ENCODE measurements at places on chromosomes 7 and 10. TPM values are rescaled to one million over a fixed set of nuclear protein-coding genes. Genes with fewer than 3 reads are reported as not detected.
A peak's percentile ranks its signal among the peaks of the same experiment; 100 is the strongest.

DNA sequence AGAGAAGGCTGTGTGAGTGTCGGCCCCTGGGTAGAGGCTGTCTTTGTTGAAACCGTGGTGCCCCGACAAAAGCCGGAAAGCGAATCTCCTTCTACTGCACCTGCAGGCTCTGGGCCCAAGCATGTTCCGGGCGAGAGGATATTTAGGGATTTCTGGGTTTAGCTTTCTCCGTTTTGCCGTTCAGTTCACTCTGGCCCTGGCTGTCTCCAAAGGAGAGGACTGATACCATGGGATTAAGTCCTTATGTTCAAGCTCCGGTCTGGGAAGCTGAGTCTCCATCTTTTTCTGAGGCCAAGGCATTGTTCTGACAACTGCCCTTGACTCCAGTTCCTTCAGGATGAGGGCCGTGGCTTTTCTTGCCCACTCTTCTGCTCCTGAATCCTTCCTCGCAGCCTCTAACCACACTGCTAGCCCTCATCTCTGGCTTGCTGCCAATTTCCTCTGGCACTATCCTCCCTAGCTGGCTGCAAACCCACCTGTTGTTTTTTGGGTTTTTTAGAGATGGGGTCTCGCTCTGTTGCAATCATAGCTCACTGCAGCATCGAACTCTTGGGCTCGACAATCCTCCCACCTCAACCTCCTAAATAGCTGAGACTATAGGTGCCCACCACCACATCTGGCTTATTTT lies 206.8 kb downstream of the SKIDA1 start:
- no peak overlapping the region for H3K4me3 ChIP-seq
- peak; percentile 37 for DNase-seq
- H3K27me3 ChIP-seq = no peaks in the 10 kb centered on the region
- no peak overlapping the region for H3K27ac ChIP-seq
- peaks cover 12% of the 10 kb centered on the region for H3K4me1 ChIP-seq

- H3K36me3 ChIP-seq = no peaks in the 10 kb centered on the region
- no peak overlapping the region for H3K27ac ChIP-seq
- peaks cover 12% of the 10 kb centered on the region for H3K27me3 ChIP-seq
- no peaks in the 10 kb centered on the region for H3K4me1 ChIP-seq
- no peak overlapping the region for H3K4me3 ChIP-seq
- peak; percentile 14 for DNase-seq
Measured at GRCh38 chr10:78852466-78853240, 216.1 kb upstream of the ZMIZ1 start.

- no peak for DNase-seq
- H3K27ac ChIP-seq = no peak overlapping the region
- H3K4me1 ChIP-seq = peaks cover 4% of the 10 kb centered on the region
- no peaks in the 10 kb centered on the region for H3K36me3 ChIP-seq
- no peak overlapping the region for H3K4me3 ChIP-seq
Measured at GRCh38 chr7:36309301-36309700, 80.4 kb upstream of the ANLN start.

GRCh38 chr10:132906106-132906505 lies 36.3 kb downstream of the CFAP46 start:
- no peaks in the 10 kb centered on the region for H3K27me3 ChIP-seq
- no peak overlapping the region for H3K4me3 ChIP-seq
- no peak overlapping the region for H3K27ac ChIP-seq
- no peak for DNase-seq
- no peaks in the 10 kb centered on the region for H3K4me1 ChIP-seq
- H3K36me3 ChIP-seq = no peaks in the 10 kb centered on the region

DNA sequence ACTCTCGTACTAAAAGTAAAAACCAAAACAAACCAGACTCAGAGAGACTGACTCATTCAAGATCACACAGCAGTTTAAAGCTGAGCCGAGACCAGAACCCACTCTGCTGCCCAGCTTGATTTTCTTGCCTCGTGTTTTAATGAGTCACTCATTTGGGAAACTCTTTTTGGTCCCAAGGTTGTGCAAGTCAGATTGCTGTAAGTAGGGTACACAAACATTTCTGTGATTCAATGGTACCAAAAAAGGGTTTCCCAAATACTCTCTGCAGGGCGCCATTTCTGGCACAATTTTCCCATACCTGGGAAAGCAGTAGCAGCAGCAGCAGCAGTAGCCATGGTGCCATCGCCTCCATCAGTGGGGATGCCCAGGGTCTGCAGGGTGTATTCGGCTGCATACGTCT lies 69.9 kb downstream of the ASAH2B start:
- H3K27ac ChIP-seq = no peak overlapping the region
- no peak for DNase-seq
- H3K4me3 ChIP-seq = no peak overlapping the region
- H3K4me1 ChIP-seq = peaks cover 5% of the 10 kb centered on the region
- H3K36me3 ChIP-seq = no peaks in the 10 kb centered on the region
- no peaks in the 10 kb centered on the region for H3K27me3 ChIP-seq

DNA sequence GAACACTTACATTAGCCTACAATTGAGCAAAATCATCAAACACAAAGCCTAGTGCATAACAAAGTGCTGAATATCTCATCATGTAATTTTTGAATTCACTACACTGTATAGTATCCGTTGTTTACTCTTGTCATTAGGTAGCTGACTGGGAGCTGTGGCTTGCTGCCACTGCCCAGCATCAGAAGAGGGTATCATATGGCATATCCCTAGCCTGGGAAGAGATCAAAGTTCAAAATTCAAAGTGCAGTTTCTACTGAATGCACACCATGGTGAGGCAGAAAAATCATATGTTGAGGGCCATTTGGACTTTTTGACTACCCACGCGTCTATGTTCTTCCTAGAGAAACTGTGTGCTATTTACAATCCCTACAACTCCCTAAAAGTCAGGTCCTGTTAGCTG lies 7.5 kb upstream of the ZC3HAV1 start:
- H3K36me3 ChIP-seq = no peaks in the 10 kb centered on the region
- H3K4me3 ChIP-seq = no peak overlapping the region
- H3K4me1 ChIP-seq = no peaks in the 10 kb centered on the region

- H3K27ac ChIP-seq = no peak overlapping the region
- H3K27me3 ChIP-seq = no peaks in the 10 kb centered on the region
- no peaks in the 10 kb centered on the region for H3K36me3 ChIP-seq
- H3K4me3 ChIP-seq = no peak overlapping the region
- DNase-seq = no peak
- no peaks in the 10 kb centered on the region for H3K4me1 ChIP-seq
Measured at GRCh38 chr10:103930881-103931280, 12.9 kb upstream of the STN1 start.

DNA sequence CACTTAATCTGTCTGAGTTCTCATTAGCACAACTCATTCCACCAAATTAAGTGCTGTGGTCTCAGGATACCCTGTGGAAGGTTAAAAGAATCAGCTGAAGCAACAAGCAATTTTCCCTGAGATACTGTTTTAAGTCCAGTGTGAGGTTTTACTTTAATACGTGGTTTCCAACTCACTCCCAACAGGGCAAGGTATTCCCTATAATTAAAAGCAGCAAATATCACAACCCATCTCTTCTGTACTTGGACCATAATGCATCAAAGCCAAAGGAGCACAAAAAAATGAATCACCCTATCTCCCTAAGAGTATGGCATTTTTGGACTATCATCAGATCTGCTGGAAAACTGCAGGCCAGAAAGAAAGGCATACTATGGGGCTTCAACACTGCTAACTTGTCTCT lies 4.9 kb downstream of the CADPS2 start:
- H3K4me3 ChIP-seq = peak overlapping the region; percentile 40

DNA sequence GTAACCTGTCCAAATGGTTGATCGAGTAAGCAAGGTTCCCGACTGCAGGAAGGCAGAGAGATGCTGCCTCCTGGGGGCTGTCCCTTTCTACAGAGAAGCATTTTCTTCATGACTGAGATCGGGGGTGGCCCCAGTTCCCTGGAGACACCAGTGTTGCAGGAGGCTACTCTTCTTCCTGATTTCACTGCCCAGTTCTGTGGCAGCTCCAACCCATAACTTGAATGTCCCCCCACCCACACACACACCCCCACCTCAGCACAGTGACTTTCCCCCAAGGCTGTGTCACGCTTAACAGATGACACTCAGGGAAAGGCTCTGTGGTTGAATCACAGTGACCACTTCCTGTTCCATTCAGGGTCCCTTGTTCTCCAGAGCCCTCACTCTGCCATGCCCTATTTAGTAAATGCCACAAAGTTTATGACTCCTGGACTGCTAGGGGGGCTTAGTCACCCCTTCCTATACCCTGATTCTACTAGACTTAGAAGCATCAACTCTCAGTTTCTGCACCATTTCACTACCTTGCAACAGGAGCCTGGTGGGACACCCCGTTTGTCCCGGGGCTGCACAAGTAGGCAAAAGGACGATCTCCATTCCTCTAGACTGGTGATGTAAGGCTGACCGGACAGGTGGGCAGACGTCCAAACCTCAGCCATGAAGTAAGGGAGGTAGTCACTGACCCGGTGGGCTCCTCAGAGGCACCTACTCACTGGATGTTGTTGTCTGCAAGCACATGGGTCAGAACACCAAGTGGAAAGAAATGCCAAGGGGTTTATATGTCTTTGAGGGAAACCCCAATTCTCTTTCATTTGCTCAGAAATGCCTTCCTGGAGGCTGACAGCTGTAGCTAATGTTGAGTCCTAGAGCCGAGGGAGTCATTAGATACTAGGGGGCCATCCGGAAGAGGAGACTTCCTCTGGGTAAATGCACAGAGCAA lies 31.3 kb upstream of the SMC3 start:
- no peaks in the 10 kb centered on the region for H3K36me3 ChIP-seq
- peaks cover 8% of the 10 kb centered on the region for H3K4me1 ChIP-seq
- no peak overlapping the region for H3K27ac ChIP-seq
- peak; percentile 60 for DNase-seq
- no peak overlapping the region for H3K4me3 ChIP-seq

- H3K27me3 ChIP-seq = peaks cover 51% of the 10 kb centered on the region
- no peaks in the 10 kb centered on the region for H3K4me1 ChIP-seq
- H3K4me3 ChIP-seq = no peak overlapping the region
- DNase-seq = no peak
Measured at GRCh38 chr7:1249731-1250130, 17.1 kb downstream of the UNCX start.

DNA sequence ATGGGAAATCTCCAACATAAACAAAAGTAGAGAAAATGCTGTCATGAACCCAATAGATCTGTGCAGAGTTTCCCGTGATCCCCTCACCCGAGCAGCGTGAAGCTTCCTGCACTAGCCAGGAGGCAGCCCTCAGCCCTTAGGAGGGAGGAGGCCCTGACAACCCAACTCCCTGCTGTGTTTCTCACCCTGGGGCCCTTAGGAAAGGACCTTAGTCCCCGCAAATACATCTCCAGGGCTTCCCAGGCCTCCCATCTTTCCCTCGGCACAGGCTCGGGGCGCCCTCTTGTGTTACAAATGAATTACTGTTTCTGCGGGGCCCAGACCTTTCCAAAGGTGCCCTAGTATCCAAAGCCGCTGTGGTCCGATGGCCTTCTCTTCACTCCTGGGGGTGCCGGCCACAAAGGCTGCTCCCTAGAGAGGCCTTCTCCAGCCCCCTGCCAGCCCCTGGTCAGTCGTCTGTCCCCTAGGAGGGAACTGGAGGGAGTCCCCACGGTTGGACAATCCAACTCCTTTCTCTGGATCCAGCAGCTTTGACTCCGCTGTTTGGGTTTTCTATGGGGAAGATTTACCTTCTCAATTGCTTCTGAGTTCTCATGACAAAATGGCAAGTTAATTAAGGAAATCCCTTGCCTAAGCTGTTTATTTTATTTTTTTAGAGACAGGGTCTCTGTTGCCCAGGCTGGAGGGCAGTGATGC lies 49.9 kb upstream of the SH2B2 start:
- no peaks in the 10 kb centered on the region for H3K36me3 ChIP-seq
- H3K27ac ChIP-seq = no peak overlapping the region

GRCh38 chr10:49610458-49611165 lies 502 bp downstream of the SLC18A3 start:
- no peaks in the 10 kb centered on the region for H3K4me1 ChIP-seq
- no peak for DNase-seq
- no peak overlapping the region for H3K27ac ChIP-seq

DNA sequence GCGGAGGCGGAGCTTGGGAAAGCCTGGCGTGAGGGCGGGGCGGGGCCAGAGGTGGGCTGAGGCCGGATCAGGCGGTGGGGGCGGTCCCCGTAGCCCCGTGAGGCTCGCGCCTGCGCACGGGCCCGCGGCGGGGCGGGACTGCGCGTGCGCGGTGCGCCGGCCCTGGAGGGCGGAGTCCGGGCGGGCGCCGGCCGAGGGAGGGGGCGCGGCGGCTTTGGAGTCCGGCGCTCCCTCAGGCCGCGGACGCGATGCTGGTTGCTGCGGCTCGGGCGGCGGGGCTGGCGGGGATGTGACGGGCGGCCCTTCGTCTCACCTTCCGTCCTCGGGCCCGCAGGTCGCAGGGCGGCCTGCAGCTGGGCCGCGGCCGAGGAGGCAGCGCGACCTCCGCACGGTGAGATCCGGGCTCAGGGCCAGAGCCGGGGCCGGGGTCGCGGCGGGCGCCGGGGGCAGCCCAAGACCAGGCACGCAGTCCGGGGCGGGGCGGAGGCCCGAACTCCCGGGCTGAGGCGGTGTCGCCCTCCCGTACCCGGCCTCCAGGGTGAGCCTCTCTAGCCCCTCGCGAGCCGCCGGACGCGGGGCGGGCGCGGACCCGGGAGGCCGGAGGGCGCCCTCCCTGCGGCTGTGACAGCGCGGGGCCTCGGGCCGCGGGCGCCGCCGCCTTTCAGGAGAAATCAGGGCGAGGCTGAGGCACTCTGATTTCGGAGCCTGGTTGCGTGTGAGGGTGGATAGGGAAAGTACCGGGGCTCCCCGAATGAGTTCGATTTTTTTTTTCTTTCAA lies at the start of gene CCSER2:
CCSER2 (plus strand) TSS at position 172 of the 778 bp plus-strand sequence. CDS start 42,464 bp downstream, outside the sequence.
- H3K27me3 ChIP-seq = no peaks in the 10 kb centered on the region
- DNase-seq = peak; percentile 29
- no peaks in the 10 kb centered on the region for H3K36me3 ChIP-seq

- no peak for DNase-seq
- no peaks in the 10 kb centered on the region for H3K4me1 ChIP-seq
- H3K36me3 ChIP-seq = no peaks in the 10 kb centered on the region
- no peak overlapping the region for H3K27ac ChIP-seq
Measured at GRCh38 chr10:130631142-130632096, 495.2 kb downstream of the GLRX3 start.

GRCh38 chr10:119496273-119496672 lies 46.2 kb downstream of the RGS10 start:
- H3K4me3 ChIP-seq = no peak overlapping the region
- peaks cover 5% of the 10 kb centered on the region for H3K36me3 ChIP-seq
- DNase-seq = no peak
- no peak overlapping the region for H3K27ac ChIP-seq
- H3K27me3 ChIP-seq = no peaks in the 10 kb centered on the region

SNX10 gene
- under 0.01 TPM for total RNA-seq

PCDH15 gene
- total RNA-seq = under 0.01 TPM

ECHDC3 gene
- 16.2 TPM for total RNA-seq

TAS2R41 gene
- not detected for total RNA-seq

PLEKHS1 gene
- total RNA-seq = not detected

All from fibroblast of lung (primary cell).